Activated CD4-positive, alpha-beta T cell treated with anti-CD3 and anti-CD28 coated beads, Interleukin-10, Interleukin-2, amounts not matched to agents 100 ng/mL and 50 ng/mL, durations not matched to agents 16 hours and 8 hours (primary cell): ENCODE measurements at places on chromosomes 13 and 19.

GRCh38 chr13:70408865-70409264 is 300.6 kb upstream of the KLHL1 start:
- no peak for DNase-seq

DNA sequence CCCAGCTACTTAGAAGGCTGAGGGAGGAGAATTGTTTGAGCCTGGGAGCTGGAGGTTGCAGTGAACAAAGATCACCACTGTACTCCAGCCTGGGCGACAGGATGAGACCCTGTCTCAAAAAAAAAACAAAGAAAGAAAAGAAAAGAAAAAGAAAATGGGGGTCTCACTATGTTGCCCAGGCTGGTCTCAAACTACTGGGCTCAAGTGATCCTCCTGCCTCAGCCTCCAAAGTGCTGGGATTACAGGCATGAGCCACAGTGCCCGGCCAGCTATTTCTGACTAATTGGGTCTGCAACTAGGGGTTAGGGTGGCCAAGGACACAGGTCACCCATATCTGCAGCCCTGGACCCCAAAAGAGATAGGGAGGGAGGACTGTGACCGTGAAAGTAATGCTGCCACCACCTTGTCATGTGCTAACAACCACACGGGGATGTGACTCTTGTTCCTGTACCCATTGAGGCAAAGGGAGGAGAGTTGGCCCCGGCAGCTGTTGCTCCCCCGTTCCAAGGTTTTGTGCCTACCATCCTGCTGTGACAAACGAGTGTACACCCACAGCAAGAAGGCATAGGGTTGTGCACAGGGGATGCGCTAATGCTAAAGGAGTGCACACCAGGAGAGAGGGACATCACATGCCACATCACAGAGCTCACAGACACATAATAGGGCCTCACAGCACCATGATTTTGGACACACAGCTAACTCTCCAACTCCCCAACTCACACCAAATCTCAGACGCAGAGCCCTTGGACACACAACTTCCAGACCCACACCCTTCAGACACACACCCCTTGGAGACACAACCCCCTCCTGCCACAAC is 619 bp downstream of the MEF2B start:
- no peak for DNase-seq

GRCh38 chr13:110124201-110124940 is 182.6 kb downstream of the COL4A1 start:
- peak; percentile 4 for DNase-seq

GRCh38 chr13:81848291-81848690 is 1507.4 kb upstream of the SPRY2 start:
- no peak for DNase-seq

DNA sequence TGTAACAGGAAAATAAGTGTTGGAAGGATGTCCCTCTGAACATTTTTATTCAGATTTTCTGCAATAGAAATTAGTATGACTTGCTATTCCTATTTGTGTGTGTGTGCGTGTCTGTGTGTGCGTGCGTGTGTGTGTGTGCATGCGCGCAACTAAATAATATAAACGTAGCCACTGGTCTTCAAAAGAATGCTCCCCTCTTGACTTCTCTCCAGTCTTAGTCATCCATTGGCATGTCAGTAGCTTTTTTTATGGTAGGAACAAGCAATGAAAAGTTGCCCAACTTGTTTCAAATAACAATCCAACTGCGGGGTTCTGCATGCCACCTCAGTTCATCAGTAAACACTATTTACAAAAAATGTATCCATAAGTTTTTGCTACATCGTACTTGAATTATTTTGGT is 249.6 kb downstream of the GPC6 start:
- DNase-seq = no peak

DNA sequence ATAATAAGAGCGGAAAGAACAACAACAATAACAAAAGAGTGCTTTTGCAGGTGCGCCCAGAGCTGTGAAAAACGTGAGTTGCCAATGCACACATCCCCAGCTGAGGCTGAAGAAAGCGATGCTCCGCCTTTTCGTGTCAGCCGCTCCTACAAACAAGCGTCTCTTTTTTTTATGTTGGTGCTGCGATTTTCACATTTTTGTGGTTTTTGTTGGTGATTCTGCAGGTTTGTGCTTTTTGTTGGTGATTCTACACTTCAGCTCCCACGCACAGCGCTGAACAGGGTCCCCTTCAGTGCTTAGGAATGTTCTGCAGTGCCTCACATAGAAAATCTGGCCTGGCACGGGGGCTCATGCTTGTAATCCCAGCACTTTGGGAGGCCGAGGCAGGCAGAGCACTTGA is 7.3 kb upstream of the SBK3 start:
- no peak for DNase-seq

DNA sequence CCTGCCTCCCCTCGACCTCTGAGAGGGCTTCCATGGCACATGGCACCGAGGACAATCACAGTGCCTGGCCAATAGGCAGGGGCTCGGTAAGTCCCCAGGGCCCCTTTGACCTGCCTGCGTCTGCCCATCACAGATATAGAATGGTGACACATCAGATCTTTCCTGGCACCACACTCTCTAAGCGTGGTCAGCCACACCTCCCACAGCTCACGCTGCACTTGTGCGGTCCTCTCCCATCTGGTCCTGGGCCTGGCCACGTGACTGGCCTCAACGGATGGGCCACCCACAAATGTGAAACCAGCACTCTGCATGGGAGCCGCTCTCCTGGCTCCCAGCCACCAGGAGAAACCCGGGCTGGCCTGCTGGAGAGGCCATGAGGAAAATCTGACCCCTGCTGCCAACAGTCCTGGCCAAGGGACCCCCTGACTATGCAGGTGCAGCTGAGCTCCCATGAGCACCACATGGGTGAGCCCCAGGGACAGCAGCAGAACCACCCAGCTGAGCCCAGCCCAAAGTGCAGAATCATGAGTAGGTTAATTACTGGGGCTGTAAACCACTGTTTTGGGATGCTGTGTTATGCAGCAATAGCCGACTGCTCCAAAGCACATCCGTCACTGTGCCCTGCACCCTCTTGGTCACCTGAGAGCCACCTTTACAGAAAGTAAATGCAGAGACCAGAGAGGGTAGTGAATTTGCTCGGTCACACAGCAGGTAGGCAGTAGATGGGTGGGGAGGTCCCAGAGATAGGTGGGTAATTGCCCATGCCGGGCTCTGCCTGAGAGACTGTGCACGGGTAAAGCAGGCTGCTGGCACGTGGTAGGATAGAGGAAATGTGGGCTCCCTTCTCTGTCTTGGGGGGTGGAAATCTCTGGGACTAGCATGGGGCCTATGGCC is 9.7 kb upstream of the MEF2B start:
- no peak for DNase-seq

DNA sequence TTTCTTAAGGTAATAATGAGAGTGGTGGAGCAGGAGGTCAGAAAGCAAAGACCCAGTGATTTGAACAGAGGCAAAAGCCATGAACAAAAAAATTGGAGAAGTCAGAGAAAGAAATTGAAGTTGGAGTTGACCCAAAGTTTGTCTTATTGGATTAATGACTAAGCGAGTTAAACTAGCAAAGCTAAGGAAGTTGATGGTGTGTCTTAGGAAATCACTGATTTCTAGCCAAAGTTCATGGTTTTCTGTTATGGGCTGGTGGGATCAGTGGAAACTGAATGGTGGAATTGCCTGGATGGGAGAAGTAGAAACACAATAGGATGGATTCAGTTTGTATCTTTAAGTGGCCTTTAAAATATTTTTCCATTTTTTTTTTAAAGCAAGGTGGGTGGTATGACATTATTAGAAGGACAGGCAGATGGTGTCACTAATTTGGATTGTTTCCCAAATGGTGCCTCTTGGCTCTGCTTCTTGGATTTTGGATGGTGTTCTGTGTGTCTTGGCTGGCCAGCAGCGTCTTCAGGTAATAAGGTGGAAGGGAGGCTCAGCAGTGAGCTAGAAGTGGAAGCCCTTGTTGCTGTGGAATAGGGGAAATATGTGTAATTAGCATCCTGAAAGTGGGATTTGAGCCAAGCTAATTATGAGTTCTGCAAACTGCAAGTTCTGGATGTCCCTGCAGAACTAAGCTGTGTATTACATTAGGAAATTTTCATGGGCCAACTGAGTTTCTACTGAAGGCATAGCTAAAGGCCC is 302.9 kb downstream of the LMO7 start:
- DNase-seq = no peak

- DNase-seq = no peak
Measured at GRCh38 chr19:16340092-16340491, 15.5 kb downstream of the KLF2 start.

- DNase-seq = no peak
Measured at GRCh38 chr13:20718958-20719566, 15.6 kb downstream of the IL17D start.

GRCh38 chr19:50657712-50658440 is 8.6 kb downstream of the C19orf81 start:
- peak; percentile 94 for DNase-seq

- DNase-seq = no peak
Measured at GRCh38 chr13:45352031-45352430, 11.0 kb upstream of the TPT1 start.
